ENCODE measurements at places on chromosomes 6 and 20.

DNA sequence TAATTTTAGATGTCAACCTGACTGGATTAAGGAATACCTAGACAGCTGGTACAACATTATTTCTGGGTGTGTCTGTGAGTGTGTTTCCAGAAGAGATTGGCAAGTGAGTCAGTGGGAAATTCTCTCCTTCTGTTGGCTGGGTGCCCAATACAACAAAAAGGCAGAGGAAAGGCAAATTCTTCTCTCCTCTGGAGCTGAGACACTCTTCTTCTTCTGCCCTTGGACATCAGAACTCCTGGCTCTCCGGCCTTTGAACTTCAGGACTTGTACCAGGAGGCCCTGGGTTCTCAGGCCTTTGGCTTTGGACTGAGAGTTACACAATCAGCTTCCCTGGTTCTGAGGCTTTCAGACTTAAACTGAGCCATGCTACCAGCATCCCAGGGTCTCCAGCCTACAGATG is 7.8 kb upstream of the BTN3A1 start:
- DNase-seq = no peak

DNA sequence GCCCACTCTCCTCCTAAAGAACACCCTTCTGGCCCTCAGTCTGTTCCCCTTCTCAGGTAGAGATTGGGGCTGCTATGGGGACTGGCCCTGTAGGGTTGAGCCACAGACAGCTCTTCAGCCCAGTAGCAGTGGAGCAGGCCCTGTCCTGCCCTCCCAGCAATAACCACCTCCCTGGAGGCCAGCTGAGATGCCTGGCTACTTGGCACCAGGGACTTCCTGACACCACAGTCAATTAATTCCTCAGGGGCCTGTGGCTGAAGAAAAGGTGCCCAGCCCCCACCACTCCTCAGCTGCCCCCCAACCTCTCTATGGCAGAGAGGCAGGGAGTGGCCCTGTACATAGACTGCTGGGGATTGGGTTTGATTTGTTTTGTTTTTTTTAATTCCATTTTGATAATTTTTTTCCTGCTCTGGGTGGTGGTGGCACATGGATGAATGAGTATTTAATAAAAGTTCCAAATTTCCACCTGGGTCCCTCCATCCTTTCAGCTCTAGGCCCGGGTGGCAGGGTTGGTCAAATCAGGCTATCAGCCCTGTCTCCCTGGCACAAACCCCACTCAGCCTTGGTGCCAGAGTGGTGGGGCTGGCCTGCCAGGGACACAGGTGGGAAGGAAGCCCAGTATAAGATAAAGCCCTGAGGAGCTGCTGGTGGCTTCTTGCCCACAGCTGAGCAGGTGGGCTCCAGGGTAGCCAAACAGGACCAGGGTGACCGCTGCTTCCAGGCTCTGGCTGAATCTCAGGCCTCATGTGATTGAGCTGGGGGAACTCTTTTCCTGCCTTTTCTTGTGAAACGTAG is 1.9 kb upstream of the DEF6 start:
- DNase-seq = no peak

- DNase-seq = no peak
Observed at GRCh38 chr20:9402141-9402540, 112.2 kb upstream of the LAMP5 start.

DNA sequence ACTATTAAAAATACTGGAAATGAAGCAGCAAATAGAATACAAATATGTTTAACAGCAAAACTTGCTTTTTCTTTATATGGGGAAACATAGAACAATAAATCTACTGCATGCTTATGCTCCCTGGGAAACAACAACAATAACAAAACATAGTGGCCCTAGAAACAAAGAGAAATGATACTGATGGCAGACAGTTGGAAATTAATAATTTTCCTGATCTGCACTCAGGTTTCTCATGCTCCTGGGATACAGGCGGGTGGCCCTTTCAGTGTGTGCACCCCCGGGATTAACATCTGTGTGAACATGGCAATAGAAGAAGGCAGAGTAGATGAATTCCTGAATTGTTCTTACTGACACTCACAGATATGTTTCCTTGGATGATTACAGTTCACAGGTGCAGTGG is 209.2 kb upstream of the TBX18 start:
- DNase-seq = no peak

GRCh38 chr6:11384531-11385309 is 152.3 kb upstream of the NEDD9 start:
- DNase-seq = no peak

DNA sequence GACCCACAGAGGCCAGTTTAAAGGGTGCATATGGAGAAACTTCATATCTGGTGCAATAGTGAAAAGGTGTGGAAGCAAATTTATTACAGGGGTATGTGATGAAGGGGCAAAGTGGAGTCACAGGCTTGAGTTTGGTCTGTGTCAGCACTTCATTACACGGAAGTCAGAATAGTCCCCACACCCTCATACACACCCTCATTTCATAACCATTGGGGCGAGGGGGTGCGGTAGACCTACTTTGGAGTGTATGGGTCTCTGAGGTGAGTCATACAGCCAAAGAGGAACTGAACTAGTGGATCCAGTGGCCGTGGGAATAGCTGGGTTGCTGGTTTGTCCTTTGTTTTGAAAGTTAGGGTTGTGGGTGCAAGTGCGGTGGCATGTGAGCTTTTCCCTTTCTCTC is 3.3 kb downstream of the TM9SF4 start:
- DNase-seq = no peak
